Cortex of kidney (tissue), 1 donor: ENCODE measurements at places on chromosomes 2 and 18.

DNA sequence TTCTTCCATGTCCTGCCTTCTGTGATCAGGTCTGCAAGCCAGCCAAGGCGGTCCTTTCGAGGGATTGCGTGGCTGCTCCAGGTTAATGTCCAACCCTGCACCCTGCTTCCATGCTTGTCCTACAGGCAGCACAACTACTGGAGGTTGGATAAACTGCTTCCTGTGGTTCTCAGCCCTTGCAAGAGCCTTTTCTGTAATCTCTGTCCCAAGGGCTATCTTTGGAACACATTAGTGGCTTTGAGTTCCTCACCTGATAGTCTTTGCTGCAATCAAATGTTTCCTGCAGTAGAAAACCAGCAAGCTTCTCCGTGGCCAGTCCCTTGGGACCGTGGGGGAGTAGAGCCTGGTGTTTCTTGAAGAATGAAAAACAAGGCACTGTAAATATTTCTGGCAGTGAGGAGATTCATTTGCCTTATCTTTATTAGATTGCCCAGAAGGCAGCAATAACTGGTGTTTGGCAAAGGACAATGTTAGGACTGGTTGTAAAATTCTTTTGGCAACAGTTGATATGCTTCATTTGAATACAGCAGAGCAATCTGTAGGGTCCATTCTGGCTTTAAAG, 214.4 kb downstream of the FHOD3 start:
- no peak for DNase-seq

DNA sequence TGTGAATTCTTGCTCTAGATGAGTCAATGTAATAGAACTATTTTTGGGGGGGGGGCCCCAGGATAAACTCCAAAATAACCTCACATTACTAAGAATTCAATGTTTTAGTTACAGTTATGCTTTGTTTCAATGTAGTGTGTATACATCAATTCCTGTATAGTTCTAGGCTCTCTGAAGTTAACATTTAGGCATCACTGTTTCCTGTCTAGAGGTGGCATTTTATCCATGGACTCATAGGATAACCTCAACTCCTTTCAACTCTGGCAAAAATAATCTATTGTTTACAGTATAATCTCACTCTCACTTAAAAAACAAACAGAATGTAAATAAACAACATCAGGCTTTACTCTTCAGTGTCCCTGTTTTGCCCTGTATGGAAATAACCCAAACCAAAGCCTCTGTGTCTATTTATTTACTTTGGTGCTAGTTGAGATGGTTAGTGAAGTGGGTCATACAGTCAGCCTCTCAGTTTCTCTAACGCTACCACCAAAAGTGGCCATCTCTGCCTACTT, 79.3 kb upstream of the MMADHC start:
- DNase-seq = no peak

DNA sequence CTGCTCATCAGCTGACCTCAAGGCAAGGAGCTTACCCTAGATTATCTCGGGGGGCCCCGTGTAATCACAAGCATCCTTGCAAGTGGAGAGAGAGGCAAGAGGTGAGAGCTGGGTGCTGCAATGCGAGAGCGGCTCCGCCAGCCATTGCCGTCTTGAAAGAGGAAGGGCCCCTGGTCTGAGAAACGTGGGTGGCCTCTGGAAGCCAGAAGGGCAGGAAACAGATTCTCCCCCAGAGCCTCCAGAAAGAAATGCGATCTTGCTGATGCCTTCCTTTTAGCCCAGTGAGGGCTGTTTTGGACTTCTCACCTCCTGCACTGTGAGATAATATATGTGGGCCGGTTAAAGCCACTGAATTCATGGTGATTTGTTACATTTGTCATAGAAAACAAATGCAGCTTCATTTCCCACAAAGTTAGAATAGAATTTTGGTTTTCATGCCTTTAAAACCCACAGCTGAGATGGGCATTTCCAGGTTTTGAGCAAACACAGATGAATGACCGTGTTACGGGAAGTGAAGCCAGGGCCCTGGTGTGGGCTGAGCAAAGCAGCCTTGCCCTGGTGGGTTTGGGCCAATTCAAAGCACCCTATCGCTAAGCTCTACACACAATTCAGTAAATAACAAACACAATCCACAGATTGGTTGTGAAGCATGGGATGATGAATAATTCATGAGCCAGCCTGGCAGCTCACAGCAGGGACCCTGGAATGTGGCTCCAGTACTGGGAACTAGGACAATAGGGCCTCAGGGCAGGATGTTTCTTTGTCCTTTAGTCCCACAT, 319.9 kb upstream of the HS6ST1 start:
- no peak for DNase-seq

GRCh38 chr2:166454006-166454595, 39.9 kb downstream of the SCN7A start:
- DNase-seq = no peak

DNA sequence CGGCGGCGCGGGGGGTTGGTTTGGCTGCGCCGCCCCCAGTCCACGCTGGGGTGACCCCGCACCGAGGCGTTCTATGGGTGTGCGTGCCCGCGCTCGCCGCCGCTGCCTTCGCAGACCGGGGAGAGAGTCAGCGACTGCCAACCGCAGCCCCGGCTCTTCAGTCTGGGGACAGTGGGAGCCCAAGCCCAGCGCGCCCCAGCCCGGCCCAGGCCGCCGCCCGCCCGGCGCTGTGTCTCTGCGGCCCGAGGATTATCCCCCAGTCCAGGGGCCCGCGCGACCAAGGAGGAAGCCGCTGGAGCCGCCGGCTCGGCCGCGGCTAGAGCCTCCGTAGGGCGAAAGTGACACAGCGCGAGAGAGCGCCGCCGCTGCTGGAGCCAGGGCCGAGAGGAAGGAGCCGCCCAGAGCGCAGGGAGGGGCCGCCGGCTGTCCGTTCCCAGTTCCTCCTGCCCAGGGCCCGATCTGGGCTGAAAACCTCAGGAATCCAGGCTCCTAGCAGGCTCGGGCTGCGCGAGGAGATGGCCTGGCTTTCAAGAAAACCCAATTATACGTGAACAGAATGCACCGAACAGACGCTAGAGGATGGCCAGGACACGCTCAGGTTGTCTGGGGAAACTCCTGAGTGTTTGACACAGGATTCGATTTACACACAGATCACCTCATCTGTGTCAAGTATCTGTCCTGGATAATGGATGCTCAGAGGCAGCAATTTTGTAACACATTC, 2.4 kb downstream of the CTIF start:
- DNase-seq = no peak

DNA sequence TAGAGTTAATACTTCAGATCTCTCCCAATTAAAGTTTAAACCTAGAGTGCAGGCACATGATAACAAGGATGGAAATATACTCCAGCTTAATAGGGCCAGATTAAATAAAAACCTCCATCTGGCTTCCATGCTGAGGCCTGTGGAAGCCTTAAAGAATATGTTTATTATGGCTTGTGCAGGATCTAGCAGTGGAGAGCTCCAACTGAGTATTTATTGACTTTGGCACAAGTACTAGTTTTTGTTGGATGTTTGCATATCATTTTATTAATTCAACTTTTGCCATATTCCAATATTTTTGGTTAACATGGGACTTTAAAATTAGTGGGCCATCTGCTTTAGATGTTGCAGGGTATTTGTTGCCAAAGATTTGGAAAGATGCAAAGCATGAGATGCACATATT, 860.4 kb upstream of the SOX11 start:
- no peak for DNase-seq

GRCh38 chr2:54820558-54820957, 97.1 kb downstream of the EML6 start:
- no peak for DNase-seq

DNA sequence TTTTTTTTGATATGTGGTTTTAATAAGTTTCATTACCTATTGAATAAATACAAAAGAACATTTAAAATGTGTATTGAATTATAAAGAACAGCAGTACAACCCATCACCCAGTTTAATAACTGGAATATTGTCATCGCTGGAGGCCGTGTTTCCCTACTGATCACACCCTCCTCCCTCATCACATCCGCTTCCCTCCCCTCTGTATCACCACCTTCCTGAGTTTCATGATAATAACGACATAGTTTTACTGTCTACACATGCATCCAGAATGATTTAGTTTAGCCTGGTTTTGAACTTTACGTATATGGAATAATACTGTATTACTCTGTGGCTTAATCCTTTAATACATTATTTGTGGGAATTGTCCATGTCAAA, 2.1 kb downstream of the SERPINB8 start:
- no peak for DNase-seq

DNA sequence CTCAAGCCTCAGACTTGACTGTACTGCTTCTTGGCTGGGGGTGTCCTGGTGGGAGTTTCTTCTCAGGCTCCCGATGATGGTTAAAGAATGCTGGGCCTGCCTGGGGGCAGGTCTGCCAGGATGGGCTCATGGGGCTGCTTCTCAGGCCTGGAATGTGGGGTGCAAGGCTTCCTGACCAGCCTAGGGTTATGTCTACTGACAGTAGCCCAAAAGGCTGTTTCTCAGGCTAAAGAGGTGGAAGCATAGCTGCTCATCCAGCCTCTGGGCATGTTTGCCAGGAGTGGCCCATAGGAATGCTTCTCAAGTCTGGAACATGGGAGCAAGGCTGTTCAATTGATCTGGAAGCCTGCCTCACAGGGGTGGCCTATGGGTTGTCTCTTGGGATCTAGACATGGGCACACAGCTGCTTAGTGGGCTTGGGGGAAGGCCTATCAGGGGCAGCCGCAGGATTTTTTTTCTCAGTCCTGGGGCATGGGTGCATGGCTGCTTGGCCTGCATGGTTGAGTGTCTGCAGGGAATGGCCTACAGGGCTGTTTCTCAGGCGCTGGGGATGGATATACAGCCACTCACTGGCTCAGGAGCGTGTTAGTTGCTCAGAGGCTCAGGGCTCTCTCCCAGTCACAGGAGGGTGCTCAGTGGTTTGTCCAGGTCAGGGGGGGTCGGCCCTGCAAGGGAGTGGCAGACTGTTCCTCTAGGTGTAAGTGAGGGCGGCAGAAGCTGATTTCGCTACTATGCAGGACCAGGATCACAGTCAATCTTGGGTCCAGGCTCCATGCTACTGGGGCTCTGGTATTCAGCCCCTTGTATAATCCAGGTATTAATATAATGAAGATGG, 617.3 kb upstream of the REG3G start:
- DNase-seq = no peak

DNA sequence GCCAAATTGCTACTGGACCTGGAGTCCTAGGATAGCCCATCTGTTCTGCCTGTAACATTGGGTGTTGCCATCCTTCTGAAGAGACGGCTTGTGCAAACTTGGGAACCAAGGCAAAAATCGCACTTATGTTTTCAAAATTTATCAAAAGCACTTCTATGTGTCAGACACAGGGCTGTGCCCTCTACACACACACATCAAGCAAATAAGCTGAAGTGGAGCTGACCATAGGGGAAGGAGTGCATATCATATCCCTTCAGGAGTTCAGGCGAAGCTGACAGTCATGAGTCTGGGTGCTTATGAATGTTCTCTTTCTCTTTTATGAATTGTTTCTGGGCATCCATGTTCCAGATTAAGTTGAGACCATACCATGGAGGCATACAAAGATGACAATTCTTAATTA, 247.9 kb downstream of the CYRIA start:
- DNase-seq = no peak

DNA sequence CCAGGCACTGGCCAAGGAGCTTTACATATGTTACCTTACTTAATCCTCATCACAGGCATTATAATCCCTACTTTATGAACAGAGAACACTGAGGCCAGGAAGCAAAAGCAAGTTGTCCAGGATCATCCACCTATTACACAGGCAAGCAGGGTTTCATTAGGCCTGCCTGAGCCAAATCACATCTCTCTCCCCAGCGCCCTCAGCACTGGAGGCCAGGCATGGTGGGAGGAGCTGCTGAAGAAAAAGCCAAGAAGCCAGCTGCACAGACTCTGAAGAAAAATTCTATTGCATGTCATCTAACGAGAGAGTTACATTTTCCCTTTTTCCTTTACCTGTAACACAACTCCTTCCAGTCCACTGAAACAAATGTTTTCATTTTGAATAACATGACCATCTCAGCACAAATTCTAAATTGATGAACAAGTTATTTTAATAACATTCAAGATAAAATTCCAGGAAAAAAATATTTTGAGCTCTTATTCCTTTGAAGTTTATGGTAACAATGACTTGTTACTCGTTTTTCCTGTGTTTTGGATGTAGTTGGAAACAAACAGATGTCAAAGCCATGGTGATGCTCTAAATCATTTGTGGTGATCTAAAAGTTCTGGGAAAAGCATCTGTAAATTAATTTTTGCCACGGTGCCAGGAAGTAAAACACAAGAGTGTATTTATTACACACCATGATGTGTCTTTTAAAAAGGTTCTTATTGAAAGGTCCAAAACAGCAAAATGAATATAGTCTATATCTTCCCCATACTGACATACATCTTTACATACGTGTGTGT, 139.0 kb upstream of the ITGB6 start:
- no peak for DNase-seq

GRCh38 chr2:86300496-86300895, 36.9 kb downstream of the REEP1 start:
- no peak for DNase-seq

DNA sequence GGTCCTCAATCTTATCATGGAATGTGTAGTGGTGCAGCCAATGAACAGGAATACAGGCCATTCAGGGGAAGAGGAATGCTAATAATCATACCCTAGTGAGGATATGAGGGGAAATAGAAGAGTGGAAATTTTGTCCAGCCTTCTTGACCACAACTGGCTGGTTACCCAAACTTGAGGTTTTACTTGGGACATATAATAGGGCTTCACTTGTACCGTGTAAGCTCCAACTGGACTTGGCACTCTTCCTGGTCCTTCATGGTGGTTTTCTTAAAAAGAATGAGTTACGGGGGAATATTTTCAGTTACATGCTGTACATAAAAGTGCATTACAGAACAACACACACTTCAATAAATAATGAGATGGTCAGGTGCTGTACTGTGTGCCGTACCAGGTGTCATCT, 234.9 kb upstream of the RASGRP3 start:
- DNase-seq = no peak

- no peak for DNase-seq
Observed at GRCh38 chr18:63438181-63438580, 15.9 kb upstream of the VPS4B start.

DNA sequence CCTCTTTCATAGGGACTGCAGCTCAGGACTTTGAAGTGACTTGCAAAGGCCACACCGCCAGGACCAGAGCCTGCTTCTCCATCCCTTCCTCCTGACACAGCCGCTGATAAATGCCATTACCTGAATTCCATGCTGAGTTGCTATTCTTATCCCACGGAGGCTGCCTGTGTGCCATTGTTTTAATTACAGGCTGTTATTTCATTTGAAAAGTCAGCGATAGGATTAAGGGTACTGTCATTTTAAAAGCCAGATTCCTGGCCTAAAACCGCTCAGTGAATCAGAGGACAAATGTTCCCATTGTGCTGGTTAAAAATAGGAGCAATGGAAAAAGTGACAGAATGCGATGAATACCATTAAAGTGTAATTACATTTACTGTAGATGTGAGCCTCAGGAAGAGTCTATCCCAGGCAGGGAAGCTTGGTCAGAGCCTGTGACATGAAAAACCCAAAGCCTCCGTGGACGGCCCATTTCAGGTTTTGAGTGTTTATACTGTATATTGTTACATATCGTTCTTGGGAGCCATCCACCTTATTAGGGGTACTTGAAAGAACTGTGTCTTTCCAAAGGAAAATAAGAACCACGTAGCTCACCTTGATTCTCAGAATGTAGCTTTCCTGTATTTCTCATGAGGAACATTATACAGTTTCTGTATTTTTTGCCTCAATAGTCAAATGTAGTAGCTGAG, 41.3 kb downstream of the PDCL3 start:
- DNase-seq = no peak
